Astrocyte of the spinal cord (primary cell): ENCODE measurements at places on chromosomes 3 and 15.

DNA sequence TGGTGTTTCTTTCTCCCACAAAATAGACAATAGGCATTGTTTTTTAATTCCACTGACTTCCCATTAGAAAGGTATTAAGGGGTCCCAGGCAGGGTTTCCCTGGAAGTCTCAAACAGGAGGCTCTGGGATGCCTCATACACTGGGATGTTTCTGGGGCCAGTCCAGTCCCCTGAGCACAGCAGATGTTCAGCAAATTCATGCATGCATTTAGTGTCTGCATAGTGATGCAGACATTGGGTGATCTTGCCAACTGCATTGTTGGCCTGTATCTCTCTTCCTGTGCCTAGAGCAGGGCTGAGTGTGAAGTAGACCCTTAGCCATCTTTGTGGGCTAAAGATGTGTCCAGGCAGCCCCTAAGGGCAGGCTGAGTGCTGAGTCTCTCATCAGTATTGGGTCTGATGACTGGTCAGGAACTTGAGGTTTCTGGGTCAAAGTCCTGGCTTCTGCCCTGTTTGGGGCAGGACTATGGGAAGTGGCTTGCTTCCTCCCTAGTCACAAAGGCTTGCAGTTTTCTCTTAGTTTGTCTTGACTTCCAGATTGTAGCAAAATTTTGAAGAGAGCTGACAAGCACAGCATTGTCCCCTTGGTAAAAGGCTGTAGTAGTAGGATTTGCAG lies 56.5 kb downstream of the BSN start:
- no peak for DNase-seq

GRCh38 chr3:60080648-60081047 lies 1030.8 kb upstream of the CFAP20DC start:
- DNase-seq = no peak

- no peak for DNase-seq
These were observed 120.9 kb downstream of the ATP10A start for GRCh38 chr15:25742041-25742730.

DNA sequence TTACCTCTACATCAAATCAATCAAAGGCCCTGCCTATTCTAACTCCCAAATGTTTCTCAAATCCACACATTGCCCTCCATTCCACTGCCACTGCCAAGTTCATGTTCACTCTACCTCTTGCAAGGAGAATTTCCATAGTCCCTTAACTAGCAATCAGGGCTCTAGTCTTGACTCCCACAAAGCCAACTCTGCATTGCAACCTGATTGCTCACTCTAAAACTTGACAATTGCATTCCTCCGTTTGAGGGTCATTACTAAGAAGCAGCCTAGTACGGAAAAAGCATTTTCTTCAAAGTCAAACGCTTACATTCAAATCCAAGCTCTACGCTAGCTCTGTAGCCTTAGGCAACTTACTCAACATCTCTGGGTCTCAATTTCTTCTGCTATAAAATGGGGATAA lies 1.2 kb downstream of the CPA3 start:
- DNase-seq = peak; percentile 74

DNA sequence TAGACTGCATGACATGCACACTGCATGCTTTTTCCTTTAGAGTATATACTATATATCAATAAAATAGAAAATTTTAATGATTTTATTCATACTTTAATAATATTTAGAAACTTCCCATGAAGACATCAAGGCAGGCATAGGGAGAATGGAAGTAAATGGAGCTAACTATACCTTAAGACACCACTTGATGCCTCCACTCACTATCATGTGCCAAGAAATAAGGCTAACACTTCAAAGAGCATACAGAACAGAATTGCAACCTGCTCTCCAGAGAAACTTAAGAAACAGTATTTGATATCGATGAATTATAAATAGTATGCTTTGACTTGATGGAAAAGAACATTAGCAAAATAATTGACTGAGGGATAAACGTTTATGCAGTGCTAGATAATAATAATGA lies 192.6 kb upstream of the MBNL1 start:
- DNase-seq = peak; percentile 32

- DNase-seq = no peak
These were observed 78.8 kb upstream of the PRR23C start for GRCh38 chr3:139123377-139124095.

DNA sequence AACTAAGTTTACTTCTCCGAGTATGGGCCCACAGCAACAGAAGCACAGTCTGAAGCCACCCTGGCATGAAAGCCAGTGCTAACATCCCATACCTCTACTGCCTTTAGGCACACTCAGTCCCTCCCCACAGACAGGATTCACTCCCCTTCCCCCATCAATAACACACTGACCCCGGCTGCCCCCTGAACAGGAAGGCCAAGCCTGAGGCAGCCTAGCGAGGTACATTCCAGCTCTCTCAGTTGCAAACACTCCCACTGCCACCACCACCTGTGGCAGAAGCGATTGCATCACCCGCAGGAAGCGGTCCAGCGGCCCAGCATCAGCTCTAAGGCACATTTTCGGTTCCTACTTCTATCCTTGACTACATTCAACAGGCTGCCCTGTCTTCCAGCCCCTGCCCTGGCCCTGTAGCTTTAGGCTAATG lies 7.0 kb upstream of the BMF start:
- no peak for DNase-seq

DNA sequence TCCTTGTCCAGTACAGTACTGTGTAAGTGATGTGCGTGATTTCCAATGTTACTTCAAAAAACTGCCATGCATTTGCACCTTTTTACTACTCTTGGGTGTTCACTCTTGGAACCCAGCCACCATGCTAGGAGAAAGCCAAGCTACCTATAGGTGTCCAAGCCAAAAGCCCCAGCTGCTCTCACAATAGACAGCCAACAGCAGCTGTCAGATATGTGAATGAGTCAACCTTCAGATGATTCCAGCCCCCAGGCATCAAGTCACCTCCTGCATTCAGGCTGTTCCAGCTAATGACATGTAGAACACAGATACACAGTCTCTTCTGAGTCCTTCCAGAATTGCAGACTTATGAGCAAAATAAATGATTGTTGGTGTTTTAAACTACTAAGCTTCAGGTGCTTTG lies 417.7 kb upstream of the TGFBR2 start:
- no peak for DNase-seq

DNA sequence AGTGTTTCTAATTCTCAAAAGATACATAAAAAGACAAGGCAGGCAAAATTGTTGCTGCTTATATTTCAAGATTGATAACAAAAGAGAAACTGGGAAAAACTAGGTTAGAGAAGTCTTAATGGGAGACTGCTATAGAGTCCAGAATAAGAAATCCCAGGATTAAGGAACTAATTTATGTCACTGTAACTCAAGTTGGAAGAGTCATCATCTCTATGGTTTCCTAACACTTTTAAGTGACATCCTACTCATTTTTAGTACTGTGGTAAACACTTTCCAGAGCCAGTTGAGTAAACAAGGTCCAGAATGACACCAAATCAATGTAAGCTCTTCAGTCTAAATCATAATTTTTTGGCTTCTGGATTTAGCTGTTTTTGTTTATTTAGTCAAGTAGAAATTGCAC lies 8.0 kb downstream of the CLDN16 start:
- no peak for DNase-seq

- no peak for DNase-seq
These were observed 174.7 kb upstream of the CNTN3 start for GRCh38 chr3:74789111-74789510.

DNA sequence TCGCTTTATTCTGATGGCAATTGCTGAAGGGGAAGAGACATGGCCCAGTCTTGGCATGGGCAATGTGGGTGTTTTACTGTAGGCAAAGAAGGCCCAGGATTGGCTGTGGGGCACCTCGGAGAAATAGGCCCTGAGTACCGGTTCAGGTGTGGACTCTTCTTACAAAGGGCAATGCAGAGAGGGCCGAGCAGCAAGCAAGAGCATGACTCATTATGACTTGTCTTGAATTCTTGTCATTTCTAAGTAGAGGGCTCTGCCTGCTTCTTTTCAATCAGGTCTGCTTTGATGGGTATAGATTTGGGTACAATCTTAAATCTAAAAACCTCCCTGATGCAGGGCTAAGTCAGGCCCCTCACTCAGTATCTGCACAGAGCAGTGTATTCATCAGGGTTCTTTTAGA lies 14.8 kb upstream of the BUB1B start:
- DNase-seq = peak; percentile 35

- no peak for DNase-seq
These were observed 65.0 kb downstream of the CCNL1 start for GRCh38 chr3:157094751-157095480.

DNA sequence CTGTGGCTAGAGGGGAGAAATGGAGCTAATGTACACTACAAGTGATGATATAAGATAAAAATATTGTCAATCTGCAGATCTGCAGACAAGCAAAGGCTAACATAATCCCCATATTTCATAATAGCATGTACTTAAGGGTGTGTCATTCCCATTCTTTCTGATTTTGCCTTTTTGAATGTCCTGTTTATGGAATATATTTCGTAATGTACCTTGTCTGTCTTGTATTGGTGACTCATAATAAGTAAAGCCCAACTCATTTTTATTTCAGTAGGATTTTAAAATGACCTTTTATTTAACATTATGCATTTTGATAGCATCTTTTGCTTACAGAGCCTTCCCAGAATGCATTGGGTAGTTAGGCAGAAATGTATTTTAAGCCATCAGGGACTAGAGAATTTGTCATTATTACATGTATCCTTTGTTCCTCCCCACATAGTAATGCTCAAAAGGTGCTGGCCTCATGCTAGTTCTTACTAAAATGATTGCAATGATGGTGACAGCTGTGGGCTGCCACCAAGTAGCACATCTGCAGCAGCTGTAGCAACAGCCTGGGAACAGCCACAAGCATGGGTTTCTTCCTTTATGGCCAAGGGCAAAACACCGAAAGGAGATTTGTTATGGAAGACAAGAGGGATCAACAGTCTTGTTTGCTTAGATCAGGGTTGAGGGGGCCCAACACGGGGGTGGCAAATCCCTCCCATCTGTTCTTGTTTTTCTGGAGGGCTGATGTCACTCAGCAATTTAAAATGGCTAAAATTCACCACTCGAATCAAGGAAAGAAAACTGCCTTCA lies 188.5 kb downstream of the CADPS start:
- no peak for DNase-seq

DNA sequence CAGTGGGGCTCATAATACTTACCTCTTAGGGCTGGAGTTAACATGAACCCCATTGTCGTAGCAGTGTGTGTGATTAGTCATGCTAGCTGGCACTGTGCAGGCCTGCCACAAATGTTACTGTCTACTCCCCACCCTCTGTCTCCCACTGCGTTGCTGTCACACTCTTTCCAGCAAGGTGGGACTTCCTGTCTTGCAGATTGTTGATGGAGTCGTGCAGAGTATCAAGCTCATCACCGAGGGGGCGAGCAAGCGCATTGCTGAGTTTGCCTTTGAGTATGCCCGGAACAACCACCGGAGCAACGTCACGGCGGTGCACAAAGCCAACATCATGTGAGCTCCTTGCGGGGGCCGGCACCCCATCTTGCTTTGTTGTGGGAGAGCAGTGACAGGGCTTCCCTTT lies 12.9 kb downstream of the IDH3A start:
- no peak for DNase-seq

GRCh38 chr3:28476764-28477163 lies 128.1 kb upstream of the AZI2 start:
- no peak for DNase-seq

DNA sequence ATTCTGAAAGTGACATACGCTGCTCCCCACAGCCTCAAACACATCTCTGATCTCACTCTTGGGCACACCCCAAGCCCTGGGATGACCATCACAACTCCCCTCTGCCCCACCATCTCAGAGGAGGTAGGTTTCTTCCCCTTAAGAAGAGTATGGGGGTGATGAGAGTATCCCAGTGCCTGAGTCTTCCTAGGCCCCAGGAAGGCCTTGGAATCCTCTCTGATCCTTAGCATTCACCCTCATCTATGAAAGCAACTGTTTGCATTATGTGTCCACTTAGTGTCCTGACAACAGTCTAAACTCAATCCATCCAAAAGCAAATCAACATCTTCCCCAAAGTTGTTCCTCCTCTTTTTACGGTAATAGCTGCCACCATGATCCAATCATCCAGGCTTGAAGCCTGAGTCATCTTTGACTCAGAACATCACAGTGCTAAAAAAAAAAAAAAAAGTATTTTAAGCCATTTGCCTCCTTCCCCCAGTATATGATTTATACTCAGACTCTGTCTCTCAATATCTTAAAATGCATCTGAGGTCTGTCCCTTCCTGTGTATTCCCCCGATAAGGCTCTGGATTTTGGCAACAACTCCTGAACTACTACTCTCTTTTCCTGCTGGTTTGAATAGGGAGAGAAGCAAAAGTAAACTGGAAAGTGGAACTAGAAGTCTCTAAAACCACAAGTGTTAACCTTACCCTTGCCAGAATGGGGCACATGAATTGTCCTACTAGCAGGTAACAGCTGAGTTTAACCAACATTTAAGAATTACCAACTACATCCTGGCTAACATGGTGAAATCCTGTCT lies 22.5 kb downstream of the POPDC2 start:
- peak; percentile 88 for DNase-seq

DNA sequence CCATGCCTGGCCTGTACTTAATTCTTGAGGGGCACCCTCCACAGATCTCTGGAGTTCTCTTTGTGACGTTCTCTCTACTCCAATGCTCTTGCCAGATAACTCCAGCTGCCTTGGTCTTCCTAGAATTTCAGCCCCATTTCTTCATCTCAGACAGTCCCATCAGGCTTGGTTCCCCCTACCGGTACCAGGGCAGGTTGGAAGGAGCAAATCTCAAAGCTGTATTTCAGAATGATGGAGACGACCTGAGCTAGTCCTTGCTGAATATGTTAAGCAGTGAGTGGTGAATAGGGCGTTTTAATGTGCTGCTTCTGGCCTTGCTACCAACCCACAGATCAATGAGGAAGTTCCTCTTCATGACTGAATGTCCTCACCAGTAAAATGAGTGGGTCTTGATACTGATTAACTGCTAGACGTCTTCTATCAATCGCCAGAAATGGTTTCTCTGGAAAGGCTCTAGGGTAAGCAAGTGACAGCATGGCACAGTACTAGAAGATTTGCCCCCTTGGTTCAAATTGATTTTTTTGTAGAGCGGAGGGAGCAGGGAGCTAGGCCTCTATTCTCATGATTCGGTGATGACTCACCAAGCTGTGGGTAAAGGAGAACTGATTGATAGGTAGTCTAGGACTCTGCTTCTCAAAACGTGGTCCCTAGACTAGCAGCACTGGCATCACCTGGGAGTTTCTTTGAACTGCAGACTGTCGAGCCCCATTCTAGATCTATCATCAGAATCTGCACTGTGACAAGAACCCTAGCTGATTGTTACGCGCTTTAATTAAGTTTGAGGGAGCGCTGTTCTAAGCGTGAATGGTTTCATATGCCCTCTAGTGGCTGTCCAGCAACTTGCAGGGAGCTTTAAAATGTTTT lies 67.8 kb downstream of the UBP1 start:
- DNase-seq = peak; percentile 77
